ENCODE measurements at places on chromosomes 2 and 18.
A peak's percentile ranks its signal among the peaks of the same experiment; 100 is the strongest.

DNA sequence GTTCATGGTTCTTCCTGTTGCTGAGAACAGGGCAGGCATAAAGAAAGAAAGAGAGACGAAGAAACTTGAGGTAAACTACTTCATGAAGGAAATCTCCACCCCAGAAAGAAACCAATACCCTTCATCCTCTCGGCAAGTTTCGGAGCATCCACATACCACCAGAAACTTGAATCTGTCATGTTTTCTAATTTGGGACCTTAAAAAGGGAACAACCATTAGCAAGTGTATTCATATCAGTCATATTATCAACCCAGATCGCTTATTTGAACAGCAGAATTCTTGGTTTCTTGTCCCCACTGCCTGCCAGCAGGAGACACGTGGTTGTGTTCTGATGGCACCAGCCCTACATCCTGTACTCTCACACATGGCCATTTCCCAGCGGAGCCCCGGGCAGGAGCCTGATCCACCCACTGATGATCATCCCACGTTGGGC lies 53.2 kb upstream of the FZD7 start:
- no peak for DNase-seq

DNA sequence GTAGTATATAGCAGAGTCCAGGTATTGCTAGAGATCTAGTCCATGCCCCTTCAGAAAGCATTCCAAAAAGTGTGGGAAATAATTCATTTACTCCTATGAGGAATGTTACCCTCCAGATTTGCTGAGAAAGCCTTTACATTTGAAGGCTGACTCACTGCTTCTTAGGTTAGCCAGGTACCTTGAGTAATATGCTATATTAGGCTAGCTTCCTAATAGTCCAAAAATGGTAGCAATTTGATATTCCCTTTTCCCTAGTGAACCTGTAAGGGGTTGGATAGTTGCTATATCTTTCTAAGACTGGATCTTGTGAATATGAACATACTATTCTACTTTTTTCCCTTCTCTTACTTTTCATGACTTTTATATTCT lies 63.6 kb downstream of the SPOPL start:
- no peak for DNase-seq

DNA sequence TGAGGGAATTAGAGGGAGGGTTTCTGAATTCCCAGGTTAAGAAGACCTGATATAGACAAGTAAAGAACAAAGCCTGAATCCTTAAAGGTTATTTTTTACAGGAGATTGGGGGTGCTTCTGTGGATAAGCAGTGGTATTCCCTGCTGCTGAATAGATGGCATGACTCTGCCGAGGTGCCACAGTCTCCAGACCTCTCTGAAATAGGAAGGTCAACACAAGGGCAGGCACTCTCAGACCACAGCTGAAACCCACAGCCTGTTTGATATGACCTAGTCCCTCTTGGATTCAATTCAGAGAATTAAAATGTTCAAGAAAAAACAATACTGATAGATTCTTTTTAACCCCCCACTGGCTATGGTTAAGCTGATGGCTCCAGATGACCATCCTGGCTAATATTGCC lies 259.3 kb downstream of the PTGR3 start:
- no peak for DNase-seq

DNA sequence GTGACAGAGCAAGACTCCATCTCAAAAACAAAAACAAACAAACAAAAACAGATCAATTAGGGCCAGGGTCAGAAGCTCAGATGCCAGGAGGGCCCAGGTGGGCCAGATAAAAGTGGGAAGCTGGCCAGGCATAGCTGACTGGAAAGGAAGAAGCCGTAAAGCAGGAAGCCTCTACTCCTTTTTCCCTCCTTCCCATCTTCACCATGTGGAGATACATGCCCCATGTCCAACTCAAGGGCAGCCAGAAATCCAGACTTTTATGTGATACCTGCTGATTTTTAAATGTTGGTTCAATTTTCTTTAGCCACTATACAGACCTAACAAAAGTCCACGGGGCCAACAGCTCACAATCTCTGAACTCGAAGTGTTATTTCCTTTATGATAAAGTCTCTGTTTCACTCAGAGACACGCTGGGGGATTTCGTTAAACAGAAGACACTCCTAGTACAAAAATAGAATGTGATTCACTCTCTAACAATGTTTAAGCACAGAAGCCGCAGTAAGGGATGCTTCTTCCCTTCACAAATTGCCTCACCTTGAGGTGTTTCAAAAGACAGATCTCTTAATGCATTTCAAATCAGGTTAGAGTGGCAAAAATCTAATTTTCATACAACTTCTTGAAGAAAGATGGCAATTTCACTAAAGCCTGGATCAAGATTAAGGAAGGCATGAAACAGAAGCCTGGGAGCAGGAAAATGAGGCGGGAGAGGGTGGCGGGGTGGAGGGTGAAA lies 14.0 kb downstream of the TMEM247 start:
- no peak for DNase-seq

GRCh38 chr2:109371481-109372170 lies 242.1 kb downstream of the SEPTIN10 start:
- no peak for DNase-seq

- DNase-seq, result no peak
Observed at GRCh38 chr2:74238879-74239278, 40.5 kb downstream of the MTHFD2 start.

DNA sequence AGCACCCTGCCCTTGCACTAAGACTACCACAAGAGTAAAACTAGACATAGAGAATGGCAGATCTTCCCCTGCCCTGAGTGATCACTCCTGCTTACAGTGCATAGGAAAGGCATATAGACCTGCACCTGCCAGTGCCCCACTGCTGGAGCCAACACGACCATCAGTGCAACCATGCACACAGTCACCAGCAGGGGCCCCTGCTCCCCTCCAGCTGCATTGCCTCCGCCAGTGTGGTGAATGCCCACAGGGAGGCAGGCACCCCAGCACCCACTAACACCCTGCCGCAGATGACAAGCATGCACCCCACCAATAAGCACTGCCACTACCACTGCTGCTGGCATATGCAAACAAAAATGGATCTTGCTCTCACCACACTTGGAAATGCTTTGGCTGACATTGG lies 478.8 kb downstream of the ADCYAP1 start:
- DNase-seq, result no peak

DNA sequence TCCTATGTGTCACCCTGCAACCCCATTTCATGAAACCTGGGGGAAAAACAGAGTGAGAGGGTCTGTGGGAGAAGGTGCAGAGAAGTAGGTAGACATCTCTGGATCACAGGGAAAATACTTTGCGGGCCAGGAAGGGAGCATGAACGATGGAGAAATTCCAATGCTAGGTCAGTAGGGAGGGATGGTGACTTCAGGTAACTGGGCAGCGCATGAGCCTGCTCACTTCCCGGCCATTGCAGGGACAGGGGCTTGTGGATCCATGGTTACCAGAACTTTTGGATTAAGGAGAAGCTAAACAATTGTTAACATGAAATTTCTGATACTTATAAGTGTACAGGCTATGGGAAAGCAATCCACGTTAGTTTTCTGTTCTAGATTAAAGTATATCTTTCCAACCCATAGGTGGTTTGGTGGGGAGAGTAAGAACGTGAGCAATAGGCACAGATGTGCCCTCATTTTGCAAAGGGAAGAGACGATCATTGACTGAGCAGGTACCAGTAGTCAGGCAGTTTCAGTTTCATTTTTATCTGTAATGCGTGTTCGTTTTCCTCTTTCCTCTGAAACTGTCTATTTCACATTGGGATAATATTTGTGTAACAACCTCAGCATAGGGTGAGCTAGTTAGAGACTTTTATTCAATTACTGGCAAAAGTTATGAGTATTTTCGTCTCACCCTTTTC lies 65.0 kb downstream of the NYAP2 start:
- DNase-seq, result no peak

DNA sequence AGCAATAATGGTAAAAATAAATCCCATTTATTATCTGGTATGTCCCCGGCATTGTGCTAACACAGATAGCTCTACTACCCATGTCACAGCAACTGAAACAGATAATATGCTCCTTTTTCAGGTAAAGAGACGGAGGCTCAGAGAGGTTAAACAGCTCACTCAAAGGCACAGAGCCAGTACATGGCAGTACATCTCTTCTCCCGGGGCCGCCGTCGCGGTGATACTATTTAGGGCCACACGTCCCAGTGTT lies 693 bp upstream of the PDK1 start:
- DNase-seq, result no peak

GRCh38 chr18:2114765-2115164 lies 456.5 kb downstream of the METTL4 start:
- DNase-seq, result no peak

GRCh38 chr2:3505771-3506170 lies 13.6 kb downstream of the ADI1 start:
- DNase-seq, result no peak

DNA sequence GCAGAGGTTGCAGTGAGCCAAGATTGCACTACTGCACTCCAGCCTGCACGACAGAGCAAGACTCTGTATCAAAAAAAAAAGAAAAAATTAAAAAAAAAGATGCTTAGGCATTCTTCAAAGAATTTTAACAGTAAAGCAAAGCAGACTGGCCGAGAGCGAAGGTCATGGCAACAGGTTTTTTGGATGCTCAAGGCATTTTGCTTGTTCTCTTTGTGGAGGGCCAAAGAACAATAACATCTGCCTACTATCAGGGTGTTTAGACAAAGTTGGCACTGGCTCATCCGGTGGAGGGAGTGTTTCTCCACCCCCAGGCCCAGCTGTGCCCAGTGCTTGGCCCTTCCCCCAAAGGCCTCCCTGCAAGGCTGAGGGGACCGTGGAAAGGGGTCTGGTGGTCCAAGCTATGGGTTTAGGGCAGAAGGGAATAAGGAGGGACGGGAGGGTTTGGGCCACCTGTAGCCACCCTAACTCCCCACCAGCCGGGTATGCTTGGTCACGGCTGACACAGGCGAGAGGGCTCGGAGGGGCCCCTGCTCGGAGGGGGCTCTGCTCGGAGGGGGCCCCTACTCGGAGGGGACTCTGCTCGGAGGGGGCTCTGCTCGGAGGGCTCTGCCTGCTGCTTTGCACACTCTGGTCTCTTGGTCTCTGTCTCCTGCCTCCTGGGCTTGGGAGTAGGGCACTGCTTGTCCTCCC lies 26.7 kb upstream of the ALLC start:
- no peak for DNase-seq

GRCh38 chr2:2919574-2920365 lies 457.8 kb downstream of the EIPR1 start:
- DNase-seq, result no peak

- DNase-seq, result no peak
Observed at GRCh38 chr2:109513749-109514588, 99.8 kb downstream of the SEPTIN10 start.

- DNase-seq, result no peak
Observed at GRCh38 chr2:124875627-124876244, 850.6 kb downstream of the CNTNAP5 start.

DNA sequence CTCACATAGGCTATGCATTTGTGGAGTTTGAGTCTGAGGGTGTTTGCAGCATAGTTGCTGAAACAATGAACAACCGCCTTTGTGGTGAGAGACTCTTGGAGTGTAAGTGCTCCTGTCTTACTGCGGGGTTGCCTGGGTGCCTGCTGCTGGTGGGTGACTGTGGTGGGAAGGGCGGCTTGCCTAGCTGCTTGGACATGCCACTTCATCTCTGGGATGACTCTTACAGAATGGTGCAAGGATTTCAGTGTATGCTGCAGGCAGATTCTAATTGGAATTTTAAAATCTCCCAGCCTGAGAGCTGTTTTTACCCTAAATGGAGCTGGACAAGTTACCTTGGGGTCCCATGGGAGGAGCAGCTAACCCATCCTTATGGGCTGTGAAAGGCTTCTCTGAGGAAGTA lies 50.1 kb downstream of the CYP27C1 start:
- DNase-seq, result no peak

- no peak for DNase-seq
Observed at GRCh38 chr2:81136296-81136695, 831.7 kb upstream of the LRRTM1 start.

GRCh38 chr2:191544461-191545062 lies 133.4 kb upstream of the NABP1 start:
- DNase-seq, result no peak

- no peak for DNase-seq
Observed at GRCh38 chr2:100213595-100213994, 71.2 kb upstream of the AFF3 start.

GRCh38 chr2:219293736-219294231 lies 14.6 kb downstream of the DNAJB2 start:
- peak; percentile 33 for DNase-seq

DNA sequence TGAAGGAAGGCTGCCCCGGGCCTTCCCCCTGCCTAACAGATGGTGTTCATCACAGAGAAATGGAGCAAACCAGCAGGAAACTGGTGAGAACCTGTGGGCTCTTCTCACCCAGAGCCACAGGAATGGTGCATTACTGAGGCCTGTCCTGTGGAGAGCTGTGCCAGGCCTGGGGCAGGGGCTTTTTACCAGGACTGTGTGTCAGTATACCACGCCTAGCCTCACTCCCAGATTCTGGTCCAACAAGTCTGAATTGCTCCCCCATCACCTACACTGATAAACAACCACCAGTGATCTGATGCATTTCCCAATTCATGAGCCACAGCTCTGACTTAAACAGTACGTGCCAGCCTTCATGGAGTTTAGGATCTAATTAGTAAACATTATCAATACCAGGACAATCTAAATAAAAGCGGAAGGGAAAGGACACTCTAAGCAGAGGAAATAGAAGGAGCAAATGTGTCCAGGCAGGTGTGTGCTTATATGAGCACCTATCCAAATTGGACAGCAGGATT lies 8.9 kb upstream of the DGUOK start:
- no peak for DNase-seq

- DNase-seq, result no peak
Observed at GRCh38 chr18:6561862-6562291, 147.2 kb upstream of the L3MBTL4 start.

DNA sequence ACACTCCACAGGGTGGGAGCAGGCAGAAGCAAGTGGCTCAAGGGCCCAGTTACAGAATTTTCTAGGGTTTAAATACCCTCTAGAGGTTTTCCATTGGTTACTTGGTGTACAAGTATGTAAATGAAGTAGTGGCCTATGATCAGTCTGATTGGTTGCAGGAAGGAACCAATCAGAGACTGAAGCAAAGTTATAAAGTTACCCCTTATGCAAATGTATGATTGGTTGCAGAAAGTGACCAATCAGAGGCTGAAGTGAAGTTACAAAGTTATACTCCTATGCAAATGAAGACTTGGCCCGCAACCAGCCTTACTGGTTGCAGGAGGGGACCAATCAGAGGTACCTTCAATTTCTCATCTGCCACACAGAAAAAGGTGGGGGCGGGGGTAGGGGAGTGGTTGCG lies 154.6 kb downstream of the INO80D start:
- no peak for DNase-seq

DNA sequence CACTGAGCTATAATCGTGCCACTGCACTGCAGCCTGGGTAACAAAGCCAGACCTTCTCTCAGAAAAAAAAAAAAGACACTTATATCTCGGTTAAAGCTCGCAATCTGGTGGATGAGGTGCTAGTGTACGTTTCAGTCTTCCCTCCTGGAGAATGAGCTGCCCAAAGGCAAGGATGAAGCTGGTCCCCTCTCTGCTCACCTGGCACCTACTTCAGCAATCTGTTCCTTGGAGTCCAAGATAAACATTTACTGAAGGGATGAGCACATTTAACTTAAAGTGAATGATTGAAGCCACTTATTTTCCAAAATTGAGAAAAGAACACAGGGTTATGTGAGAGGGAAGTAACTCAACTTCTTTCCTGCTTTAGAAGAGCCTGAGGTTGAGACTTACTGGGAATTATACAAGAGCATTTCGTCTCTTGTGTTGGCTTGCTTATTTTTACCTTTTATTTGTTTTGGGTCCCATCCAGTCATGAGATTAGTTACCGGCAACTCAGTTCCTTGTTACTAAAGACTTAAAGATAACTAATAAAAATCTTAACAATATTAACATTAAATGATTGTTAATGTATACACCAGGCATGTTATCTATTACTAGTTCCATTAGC lies 33.6 kb upstream of the COLEC12 start:
- no peak for DNase-seq

- no peak for DNase-seq
Observed at GRCh38 chr2:41707790-41708451, 339.9 kb upstream of the PKDCC start.

Data from mesothelial cell of epicardium (in vitro differentiated cells).